ENCODE measurements at places on chromosomes 11 and 22. TPM values are rescaled to one million over a fixed set of nuclear protein-coding genes. Genes with fewer than 3 reads are reported as not detected.

GRCh38 chr22:43566561-43567332, 154.9 kb downstream of the MPPED1 start:
- H3K27me3 ChIP-seq: peaks cover 6% of the 10 kb centered on the region
- no peaks in the 10 kb centered on the region for H3K36me3 ChIP-seq
- no peak for DNase-seq
- H3K4me3 ChIP-seq: no peak overlapping the region
- no peak overlapping the region for H3K27ac ChIP-seq

GRCh38 chr22:49756201-49756600, 71.5 kb downstream of the BRD1 start:
- peaks cover 4% of the 10 kb centered on the region for H3K27me3 ChIP-seq
- no peak overlapping the region for H3K4me3 ChIP-seq
- no peak overlapping the region for H3K27ac ChIP-seq
- no peaks in the 10 kb centered on the region for H3K36me3 ChIP-seq
- no peaks in the 10 kb centered on the region for H3K4me1 ChIP-seq

DNA sequence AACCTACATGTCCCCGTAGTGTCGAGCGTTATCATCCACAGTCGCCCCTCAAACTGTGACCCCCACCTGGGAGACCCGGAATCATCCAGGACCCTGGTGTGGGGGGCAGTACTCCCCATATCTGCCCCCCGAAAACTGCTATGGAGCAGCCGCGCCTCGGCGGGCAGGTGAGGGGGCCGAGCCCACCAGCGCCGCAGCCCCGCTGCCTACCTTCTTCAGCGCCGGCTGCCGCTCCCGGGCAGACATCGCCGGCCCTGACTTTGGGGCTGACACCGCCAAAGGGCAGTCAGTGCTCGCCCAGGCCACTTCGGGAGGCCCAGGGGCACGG, 825 bp downstream of the ARHGAP20 start:
- H3K4me3 ChIP-seq: peak overlapping the region; percentile 49
- no peak for DNase-seq
- peaks cover 50% of the 10 kb centered on the region for H3K27me3 ChIP-seq
- no peaks in the 10 kb centered on the region for H3K36me3 ChIP-seq
- H3K4me1 ChIP-seq: peaks cover 10% of the 10 kb centered on the region
- no peak overlapping the region for H3K27ac ChIP-seq

GRCh38 chr11:116793772-116794097, 2.1 kb upstream of the APOA5 start:
- H3K36me3 ChIP-seq: no peaks in the 10 kb centered on the region
- H3K27ac ChIP-seq: no peak overlapping the region
- DNase-seq: no peak
- H3K4me1 ChIP-seq: peaks cover 10% of the 10 kb centered on the region
- no peak overlapping the region for H3K4me3 ChIP-seq

GRCh38 chr11:15228331-15228849, 113.7 kb downstream of the INSC start:
- H3K4me1 ChIP-seq: no peaks in the 10 kb centered on the region
- H3K27ac ChIP-seq: no peak overlapping the region
- no peak for DNase-seq
- H3K4me3 ChIP-seq: no peak overlapping the region
- no peaks in the 10 kb centered on the region for H3K36me3 ChIP-seq

GRCh38 chr22:45310331-45310976, 720 bp downstream of the FAM118A start:
- H3K27ac ChIP-seq: peak overlapping the region; percentile 90
- H3K27me3 ChIP-seq: no peaks in the 10 kb centered on the region
- H3K4me3 ChIP-seq: peak overlapping the region; percentile 96
- H3K4me1 ChIP-seq: peaks cover 30% of the 10 kb centered on the region
- no peaks in the 10 kb centered on the region for H3K36me3 ChIP-seq

TREH gene
- total RNA-seq: 0.11 TPM

- no peak for DNase-seq
- H3K4me3 ChIP-seq: no peak overlapping the region
- H3K27me3 ChIP-seq: no peaks in the 10 kb centered on the region
- H3K4me1 ChIP-seq: peaks cover 19% of the 10 kb centered on the region
Observed at GRCh38 chr22:46133588-46133855, 16.8 kb upstream of the PPARA start.

CUL5 gene
- 51.3 TPM for total RNA-seq

DAGLA gene
- 4.7 TPM for total RNA-seq

NTM gene
- 1.2 TPM for total RNA-seq

GRCh38 chr11:46930089-46930488, 6.5 kb upstream of the CSTPP1 start:
- no peaks in the 10 kb centered on the region for H3K36me3 ChIP-seq
- no peak overlapping the region for H3K4me3 ChIP-seq
- no peaks in the 10 kb centered on the region for H3K4me1 ChIP-seq
- no peak for DNase-seq
- no peak overlapping the region for H3K27ac ChIP-seq
- H3K27me3 ChIP-seq: no peaks in the 10 kb centered on the region

ZNF280B gene
- total RNA-seq: 1.1 TPM

DNA sequence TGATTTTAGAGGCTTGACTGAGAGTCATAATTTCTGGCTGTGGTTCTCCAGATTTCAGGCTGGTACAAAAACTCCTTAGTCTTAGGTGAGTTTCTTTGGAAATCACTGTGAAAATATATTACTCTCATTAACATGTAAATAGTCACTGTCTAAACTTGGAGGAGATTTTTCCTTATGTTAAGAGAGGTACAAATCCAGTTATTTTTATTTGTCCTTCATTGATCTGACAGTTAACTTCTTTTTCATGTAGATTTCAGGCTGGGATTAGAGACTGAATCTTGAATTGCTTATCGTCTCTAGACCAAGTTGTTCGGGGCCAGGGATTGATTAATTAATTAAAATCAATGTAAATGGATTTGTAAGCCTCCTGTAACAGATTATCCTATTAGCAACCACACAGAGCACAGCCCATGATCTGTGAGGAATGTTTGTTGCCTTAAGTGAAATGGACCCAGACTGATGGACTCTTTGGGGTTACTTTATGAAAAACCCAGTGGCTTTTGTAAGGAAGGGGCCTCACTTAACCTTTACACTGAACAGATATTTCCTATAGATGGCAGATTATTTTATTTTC, 21.1 kb downstream of the TEAD1 start:
- no peaks in the 10 kb centered on the region for H3K27me3 ChIP-seq
- H3K4me1 ChIP-seq: peaks cover 61% of the 10 kb centered on the region
- DNase-seq: no peak
- peak overlapping the region; percentile 91 for H3K27ac ChIP-seq

TECTA gene
- 0.97 TPM for total RNA-seq

GRCh38 chr22:50723991-50724390, 14.0 kb upstream of the ACR start:
- no peak for DNase-seq
- H3K4me3 ChIP-seq: peak overlapping the region; percentile 13
- no peak overlapping the region for H3K27ac ChIP-seq
- H3K4me1 ChIP-seq: peaks cover 24% of the 10 kb centered on the region
- peaks cover 13% of the 10 kb centered on the region for H3K27me3 ChIP-seq

DNA sequence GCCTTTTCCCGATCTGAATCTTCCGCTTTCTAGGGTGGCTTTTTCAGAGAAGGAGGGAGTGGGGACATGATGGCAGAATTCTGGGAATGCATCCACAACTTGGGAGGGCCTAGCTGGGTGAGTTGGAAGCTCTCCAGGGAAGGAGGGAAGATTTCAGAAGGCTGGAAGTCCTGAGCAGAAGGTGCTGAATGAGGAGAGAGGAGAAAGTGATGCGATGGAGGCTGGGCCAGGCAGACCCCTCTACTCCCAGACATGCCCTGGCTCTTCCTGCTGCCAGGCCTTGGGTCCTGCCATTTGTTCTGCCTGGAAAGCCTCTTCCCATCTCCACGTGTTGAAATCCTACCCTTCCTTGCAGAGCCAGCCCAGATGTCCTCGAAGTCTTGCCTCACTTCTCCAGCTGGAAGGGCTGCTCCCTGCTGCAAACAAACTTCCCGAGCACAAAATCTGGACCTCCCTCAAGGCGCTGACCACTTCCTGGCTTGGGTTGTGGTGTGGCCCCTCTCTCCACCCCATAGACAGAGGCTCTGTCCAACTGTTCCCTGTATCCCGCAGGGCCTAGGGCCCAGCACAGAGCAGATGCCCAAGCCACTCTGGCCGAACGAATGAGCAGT, 16.8 kb downstream of the LRRC32 start:
- no peaks in the 10 kb centered on the region for H3K36me3 ChIP-seq
- H3K27ac ChIP-seq: peak overlapping the region; percentile 85
- peaks cover 82% of the 10 kb centered on the region for H3K4me1 ChIP-seq
- peak; percentile 57 for DNase-seq
- H3K4me3 ChIP-seq: no peak overlapping the region
- no peaks in the 10 kb centered on the region for H3K27me3 ChIP-seq

OR8A1 gene
- total RNA-seq: not detected

GRCh38 chr11:35463331-35463751, 44.0 kb upstream of the SLC1A2 start:
- no peaks in the 10 kb centered on the region for H3K27me3 ChIP-seq
- no peak overlapping the region for H3K4me3 ChIP-seq
- DNase-seq: no peak
- no peaks in the 10 kb centered on the region for H3K4me1 ChIP-seq
- no peak overlapping the region for H3K27ac ChIP-seq

- no peak overlapping the region for H3K4me3 ChIP-seq
- no peaks in the 10 kb centered on the region for H3K27me3 ChIP-seq
- H3K27ac ChIP-seq: no peak overlapping the region
Observed at GRCh38 chr11:114073007-114073827, 13.7 kb downstream of the ZBTB16 start.

GRCh38 chr22:29037340-29037932, 24.2 kb downstream of the C22orf31 start:
- no peak for DNase-seq
- no peaks in the 10 kb centered on the region for H3K27me3 ChIP-seq
- peaks cover 18% of the 10 kb centered on the region for H3K4me1 ChIP-seq
- H3K27ac ChIP-seq: no peak overlapping the region

DNA sequence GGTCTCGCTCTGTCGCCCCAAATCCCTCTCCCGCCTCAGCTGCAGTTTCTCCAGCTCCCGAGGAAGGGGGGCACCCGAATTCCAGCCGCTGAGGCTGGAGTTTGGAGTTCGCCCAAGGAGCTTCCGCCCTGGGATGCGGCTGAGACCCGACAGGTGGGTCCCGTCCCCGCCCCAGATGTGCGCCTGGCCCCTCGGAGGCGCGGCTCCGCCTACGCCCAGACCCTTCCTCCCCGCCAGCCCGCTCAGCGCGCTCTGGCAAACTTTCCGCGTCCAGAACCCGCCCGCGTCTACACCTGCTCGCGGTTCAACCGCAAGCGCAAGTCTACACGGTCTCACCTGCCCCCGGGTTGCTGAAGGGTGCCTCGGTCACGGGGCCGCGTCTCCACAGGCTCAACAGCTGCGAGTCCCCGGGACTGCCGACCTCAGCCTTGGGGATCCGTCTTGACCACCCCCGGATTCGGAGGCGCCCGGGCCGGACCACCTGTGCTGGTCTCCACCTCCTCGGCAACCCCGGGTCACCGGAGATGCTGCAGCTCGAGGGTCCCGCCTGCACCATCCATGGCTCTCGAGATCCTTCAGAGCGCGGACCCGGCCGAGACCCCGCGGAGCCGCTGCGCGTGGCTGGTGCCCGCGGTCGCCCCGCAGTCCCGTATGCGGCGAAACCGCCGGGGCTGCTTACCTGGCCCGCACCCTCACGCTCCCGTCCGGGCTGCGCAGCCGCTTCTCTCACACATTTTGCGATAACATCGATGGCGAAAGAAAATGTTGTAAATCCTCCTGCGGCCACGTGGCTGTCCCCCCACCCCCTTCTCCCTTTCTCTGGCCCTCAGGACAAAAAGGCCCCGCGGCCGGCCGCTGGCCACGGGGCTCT, 63.6 kb downstream of the NFAM1 start:
- DNase-seq: no peak
- peaks cover 55% of the 10 kb centered on the region for H3K4me1 ChIP-seq
- peak overlapping the region; percentile 32 for H3K27ac ChIP-seq
- peaks cover 23% of the 10 kb centered on the region for H3K27me3 ChIP-seq

- no peaks in the 10 kb centered on the region for H3K36me3 ChIP-seq
- H3K27me3 ChIP-seq: peaks cover 35% of the 10 kb centered on the region
- peaks cover 59% of the 10 kb centered on the region for H3K4me1 ChIP-seq
- no peak for DNase-seq
- H3K27ac ChIP-seq: peak overlapping the region; percentile 94
Observed at GRCh38 chr11:44727114-44727372, 281 bp downstream of the TSPAN18 start.

- peak; percentile 82 for DNase-seq
- H3K4me3 ChIP-seq: no peak overlapping the region
- H3K4me1 ChIP-seq: peaks cover 42% of the 10 kb centered on the region
- peaks cover 14% of the 10 kb centered on the region for H3K27me3 ChIP-seq
Observed at GRCh38 chr22:37552524-37553163, 7.6 kb upstream of the CDC42EP1 start.

Data from heart right ventricle (tissue), 16 donors.